Kidney epithelial cell (primary cell): ENCODE measurements at places on chromosomes 13 and 19.

DNA sequence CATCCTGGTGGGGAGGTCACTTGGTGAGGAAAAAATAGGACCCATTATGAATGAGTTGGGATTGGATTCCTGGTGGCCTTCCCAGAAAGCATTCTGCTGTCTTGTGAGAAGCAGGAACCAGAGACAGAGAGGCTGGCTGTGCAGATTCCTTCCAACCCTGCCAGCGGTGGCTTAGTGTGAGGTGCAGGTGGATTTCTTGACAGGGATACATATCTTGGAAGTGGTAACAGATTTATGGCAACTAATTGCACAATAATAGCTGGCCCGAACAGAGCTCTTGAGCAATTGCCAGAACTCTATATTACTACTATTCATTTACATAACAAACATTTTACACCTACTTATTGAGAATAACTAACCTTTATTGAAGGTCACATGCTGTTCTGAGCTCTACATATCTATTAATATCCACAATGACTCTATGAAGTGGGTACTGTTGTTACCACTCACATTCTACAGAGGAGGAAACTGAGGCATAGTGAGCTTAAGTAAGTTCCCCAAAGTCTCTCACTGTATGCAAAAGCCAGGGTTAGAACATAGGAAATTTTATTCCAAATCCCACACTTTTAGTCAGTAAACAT is 173.9 kb upstream of the SERP2 start:
- no peak for DNase-seq

DNA sequence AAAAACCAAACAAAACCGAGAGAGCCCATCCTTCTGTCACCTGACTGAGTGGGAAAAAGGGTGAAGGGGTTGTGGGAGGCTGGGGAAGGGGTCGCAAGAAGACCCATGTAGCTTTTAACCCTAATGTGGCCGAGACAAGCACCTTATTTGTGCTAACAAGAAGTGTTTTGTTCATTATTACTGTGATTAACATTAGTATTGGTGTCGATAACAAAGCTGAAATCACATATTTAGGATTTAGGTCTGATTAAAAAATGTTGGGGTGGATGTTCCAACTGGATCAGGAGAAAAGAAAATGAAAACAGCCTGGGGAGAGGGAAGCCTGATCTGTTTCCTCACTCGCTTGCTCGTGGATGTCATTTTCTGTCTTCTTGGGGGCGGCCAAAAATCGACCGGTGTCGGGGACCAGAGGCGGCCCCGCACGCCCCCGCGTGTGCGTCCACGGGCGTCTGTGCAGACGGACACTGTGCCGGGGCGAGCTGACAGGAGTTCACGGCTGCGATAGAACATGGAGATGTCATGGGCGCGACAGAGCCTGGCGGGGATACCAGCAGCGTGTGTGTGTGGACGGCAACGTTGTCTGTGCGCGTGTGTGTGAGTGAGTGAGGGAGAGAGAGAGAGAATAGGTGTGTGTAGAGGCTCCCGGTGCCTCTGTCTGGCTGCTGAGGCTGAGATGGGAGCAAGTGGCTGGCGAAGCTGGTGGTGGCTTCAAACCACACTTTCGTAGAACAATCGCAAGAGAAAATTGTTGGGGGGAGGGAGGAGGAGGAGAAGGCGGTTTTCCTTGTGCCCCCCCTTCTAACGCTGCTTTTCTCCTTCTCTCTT is 29.1 kb downstream of the NFIX start:
- DNase-seq, result no peak

DNA sequence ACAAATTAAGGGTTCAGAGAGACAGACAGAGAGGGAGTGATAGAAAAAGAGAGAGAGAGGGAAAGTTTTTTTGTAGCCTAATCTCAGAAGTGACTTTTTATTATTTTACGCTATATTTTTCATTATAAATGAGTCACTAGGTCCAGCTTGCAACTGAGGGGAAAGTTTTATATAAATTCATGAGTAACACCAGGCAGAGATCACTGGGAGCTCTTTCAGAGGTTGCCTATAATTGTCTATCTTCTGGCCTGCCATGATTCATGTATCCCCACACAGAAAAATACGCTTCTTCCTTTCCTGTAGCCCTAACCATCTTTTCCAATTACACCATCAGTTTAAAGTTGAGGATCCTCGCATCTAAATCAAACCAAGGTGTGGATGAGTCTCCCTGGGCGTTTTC is 467.9 kb downstream of the SLITRK1 start:
- DNase-seq, result no peak

- DNase-seq, result no peak
Measured at GRCh38 chr13:80273718-80274117, 67.2 kb downstream of the SPRY2 start.
